ENCODE measurements at places on chromosomes 1 and 21.

- DNase-seq: no peak
These were observed 53.1 kb upstream of the USH2A start for GRCh38 chr1:216476341-216476740.

DNA sequence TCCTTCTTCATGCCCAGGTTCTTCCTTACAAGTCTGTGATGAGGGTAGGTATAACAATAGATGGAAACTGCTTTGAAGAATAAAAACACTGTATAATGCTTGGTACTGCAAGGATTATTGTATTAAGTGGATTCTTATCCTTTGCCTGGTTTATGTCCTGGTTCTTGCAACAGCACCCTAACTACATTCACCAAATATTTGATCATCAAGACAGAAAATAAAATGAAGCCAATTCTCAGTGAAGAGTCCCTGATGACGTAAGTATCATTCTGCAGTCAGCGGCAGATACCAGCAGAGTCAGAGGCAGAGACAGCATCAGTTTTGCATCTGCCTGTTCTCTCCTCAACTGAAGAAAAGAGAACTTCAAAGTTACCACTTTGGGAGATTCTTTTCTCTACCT, 19.7 kb downstream of the ARHGEF11 start:
- DNase-seq: no peak

- no peak for DNase-seq
These were observed 29.0 kb downstream of the NME7 start for GRCh38 chr1:169338617-169339016.

- no peak for DNase-seq
These were observed 3.2 kb upstream of the SLC27A3 start for GRCh38 chr1:153771841-153772593.

DNA sequence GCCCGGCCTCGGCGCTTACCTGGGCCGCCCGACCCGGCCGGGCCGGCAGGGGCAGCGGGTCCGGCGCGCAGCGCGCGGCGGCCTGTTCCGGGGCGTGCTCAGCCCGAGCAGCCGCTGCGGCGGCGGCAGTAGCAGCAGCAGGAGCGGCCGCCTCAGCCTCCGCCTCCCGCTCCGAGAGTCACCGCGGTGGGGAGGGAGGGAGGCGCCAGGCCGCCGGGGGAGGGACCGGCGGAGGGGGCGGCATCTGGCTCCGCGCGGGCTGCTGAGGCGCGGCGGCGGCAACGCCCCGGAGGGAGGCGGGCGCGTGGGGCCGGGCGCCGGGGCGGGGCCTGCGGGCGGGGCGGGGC, at the start of gene CTNNBIP1:
Gene CTNNBIP1, minus strand, starts transcription at position 194 of the 347 bp plus-strand sequence. CDS start 38,205 bp downstream, outside the sequence.
- no peak for DNase-seq

GRCh38 chr1:88104236-88104635, 579.8 kb upstream of the PKN2 start:
- DNase-seq: no peak
